Common myeloid progenitor, CD34-positive (primary cell): ENCODE measurements at places on chromosomes 16 and 17.

DNA sequence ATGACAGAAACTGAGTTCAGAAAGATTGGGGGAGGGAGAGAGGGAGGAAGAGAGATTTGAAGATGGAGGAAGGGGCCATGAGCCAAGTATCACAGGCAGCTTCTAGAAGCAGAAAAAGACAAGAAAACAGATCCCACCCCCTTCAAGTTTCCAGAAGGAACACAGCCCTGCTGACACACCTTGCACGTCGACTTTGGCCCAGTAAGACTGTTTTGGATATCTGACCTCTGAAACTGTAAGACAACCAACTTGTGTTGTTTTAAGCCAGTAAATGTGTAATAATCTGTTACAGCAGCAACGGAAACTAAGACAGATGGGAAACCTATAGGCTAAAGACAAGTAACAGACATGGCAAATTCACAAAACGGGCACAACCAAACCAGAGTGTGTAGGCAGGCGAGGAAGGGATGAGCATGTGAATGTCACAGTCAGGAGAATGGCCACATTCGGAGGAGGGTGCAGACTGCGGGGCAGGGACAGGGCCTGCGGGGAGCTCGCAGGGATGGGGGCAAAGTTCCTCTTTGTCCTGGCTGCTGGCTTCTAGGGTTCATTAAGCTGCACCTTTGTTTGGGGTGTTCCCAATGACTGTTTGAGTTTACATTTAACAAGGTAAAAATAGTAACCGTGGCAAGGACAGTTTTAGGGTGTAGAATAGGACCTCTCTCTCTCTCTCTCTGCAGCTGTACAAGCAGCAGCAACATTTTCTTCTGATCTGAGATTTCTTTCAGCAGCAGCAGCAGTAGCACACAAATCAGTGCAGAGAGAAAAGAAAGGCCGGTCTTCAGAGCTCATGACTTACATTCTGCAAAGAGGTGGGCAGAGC is 18.3 kb upstream of the ATP2C2 start:
- no peak for DNase-seq

GRCh38 chr17:62746941-62747340 is 61.2 kb downstream of the MARCHF10 start:
- DNase-seq = no peak

DNA sequence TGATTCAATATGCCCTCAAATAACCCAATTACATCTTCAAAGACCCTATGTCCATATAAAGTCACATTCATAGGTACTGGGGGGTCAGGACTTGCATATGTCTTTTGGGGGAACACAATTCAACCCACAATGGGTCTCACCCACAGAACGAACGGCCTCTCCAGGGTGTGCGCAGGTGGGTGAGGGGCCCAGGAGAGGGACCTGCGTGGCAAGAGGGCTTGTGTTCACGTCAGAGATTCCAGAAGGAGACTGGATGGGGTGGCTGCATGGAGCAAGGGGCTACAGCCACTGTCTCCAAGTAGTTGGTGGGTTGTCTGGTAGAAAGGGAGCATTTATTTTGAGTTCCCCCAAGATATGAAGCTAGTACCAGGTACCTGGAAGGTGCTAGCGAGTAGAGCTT is 212.2 kb downstream of the SEC14L1 start:
- no peak for DNase-seq

DNA sequence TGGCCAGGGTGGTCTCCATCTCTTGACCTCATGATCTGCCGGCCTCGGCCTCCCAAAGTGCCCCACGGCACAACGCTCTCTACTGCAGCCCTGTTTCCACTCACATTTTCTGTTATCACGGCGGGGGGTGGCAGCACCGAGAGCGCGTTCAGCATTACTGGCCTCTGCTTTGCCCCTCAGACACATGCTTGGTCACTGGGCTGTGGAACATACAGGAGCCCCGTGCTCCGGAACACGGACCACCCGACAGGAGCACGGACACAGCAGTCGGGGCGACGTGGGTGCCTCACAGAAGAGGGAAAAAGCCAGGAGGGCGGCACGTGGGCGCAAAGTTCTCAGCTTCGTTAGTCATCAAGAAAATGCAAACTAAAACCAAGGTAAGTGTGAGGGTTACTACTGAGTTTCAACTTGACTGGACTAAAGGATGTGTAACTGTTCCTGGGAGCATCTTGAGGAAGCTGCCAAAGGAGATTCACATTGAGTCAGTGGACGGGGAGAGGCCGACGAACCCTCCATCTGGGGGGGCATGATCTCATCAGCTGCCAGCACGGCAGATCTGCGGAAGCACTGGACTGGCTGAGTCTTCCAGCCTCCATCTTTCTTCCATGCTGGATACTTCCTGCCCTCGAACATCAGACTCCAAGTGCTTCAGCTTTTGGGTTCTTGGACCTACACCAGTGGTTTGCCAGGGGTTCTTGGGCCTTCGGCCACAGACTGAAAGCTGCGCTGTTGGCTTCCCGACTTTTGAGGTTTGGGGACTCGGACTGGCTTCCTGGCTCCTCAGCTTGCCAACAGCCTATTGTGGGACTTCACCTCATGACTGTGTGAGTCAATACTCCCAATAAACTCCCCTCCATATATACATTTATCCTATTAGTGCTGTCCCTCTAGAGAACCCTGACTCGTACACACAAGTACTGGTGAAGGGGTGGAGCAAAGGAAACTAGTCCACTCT is 106.8 kb downstream of the ZNF778 start:
- no peak for DNase-seq

DNA sequence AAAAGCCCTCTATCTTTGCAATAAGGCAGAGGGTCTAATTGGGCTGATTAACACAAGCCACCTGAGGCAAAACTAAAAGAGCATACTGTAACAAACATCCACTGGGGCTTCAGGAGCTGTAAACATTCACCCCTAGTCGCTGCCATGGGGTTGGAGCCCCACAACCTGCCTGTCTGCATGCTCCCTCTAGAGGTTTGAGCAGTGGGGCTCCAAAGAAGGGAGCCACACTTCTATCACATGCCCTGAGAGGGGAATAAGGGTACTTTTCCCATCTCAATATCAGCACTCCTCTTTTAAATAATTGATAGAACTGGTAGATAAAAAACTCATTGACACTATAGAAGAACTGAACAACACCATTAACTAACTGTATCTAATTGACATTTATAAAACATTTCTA is 130.1 kb upstream of the COX10 start:
- no peak for DNase-seq

GRCh38 chr16:81620796-81621195 is 158.3 kb upstream of the PLCG2 start:
- no peak for DNase-seq

DNA sequence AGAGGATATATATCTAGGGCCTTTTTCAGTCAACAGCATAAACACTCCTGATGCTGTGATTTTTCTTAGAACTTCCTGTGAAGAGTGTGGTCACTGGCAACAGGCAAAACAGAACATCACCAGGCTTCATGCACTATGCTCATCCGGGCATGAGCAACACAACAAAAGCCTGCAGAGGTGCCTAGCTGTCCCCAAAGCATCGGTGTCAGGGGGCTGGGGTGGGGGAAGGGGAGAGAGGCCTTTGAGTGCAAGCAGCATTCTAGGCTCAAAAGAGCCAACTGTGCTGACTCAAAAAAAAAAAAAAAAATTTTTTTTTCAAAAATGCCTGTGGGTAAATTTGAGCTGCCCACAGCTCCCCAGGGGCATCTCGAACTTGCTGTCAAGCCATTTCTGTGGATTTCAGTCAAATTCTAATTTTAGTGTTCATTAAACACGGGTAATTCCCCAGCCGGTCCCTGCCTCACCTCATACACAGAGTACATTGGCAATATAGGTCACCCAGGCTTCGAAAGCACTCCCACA is 194.6 kb upstream of the DYNLRB2 start:
- no peak for DNase-seq

GRCh38 chr17:305090-305976 is 47.3 kb downstream of the RPH3AL start:
- no peak for DNase-seq

GRCh38 chr17:56292578-56292977 is 139.3 kb downstream of the ANKFN1 start:
- no peak for DNase-seq

DNA sequence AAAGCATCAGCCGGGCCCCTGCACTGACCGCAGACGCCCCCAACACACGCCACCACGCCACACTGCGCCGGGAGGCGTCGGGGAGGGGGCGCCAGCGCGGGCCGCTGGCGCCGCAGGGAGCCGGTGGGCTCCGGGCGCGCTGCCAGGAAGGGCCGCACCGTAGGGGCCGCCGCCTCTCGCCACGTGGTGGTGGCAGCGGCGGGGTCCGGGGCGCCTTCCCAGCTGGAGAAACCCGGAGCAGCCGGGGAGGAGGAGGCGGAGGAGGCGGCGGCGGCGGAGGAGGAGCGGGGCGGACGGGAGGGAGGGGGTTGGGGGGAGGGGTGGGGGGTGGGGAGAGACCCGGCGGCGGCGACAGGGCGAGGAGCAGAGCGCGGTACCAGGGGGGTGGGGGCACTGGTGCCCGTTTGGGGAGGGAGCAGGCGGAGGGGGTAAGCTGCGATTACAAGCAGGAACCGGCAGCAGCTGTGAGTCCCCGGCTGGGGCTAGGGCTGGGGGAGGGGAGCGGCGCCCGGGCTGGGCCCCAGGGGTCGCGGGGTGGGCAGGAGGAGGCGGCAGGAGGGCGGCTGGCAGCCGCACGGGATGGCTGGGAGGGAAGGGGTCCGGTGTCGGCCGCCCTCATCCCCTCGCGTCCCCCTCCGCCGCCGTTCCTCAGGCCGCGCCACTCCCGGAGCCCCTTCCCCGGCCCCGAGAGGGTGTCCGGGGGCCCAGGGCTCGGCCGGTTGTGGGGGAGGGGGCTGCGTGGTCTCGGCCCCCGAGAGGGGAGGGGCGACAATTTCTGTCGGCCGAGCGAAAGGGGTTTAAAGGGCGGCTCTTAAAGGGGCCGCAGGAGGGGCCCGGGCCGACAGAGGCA is at the start of gene TBKBP1:
TSS of gene TBKBP1 (plus strand) at position 431 of the 850 bp plus-strand sequence. CDS start 1,952 bp downstream, outside the sequence.
- peak; percentile 86 for DNase-seq

DNA sequence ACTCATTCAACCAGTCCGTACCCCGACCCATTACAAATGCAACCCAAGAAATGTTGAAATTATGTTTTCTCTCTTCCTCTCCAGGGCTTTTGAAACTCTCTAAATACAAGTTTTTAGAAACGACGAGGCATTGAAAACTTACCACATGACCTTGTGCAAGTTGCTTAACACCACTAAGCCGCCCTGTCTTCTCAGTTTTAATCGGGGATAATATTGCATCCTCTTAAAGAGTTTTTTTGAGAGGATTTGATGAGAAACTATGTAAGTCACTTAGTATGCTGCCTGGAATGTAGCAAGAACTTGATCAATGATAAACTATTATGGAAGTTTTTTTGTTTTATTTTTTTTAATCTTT is 149.0 kb upstream of the FAM20A start:
- DNase-seq = no peak
